ENCODE measurements at places on chromosomes 4 and X.

DNA sequence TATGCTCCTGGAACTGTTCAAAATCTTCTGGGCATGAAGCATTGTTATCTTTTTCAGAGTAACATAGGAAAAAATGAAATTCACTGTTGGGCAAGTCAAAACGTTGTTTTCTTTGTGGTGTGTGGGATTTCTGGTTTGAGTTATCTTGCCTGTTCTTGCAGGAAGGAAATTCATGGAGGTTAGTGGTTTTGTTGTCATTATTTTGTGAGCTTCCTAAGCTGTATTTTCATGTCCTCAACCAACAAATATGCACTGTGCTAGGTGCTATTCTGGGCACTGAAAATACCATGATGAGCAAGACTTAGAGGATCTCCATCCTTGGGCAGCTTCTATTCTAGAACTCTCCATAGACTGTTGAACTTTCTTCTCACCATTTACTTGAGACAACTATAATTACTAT is 16.9 kb downstream of the SPINK2 start:
- no peak for DNase-seq

DNA sequence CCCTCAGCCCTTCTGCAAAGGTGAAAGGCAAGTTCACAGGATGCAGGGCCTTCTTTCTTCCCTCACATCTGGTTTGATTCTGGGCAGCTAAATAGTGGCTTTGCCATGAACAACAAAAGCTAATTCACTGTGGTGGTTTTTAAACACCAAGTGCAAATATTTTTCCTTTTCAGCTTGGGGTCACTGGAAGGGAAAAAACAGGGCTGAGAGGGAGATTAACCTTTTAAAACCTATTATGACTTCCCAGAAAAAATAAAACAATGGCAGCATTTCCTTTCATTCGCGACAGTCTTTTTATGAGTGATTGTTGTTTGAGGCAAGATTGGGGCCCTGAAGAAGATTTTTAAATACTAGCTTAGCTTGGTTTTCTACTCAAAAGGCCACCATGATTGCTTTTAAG is 103.7 kb upstream of the SCML1 start:
- no peak for DNase-seq

GRCh38 chrX:23821847-23822246 is 38.9 kb downstream of the SAT1 start:
- no peak for DNase-seq

- DNase-seq: no peak
These were observed 31.9 kb downstream of the JADE1 start for GRCh38 chr4:128841402-128841801.

DNA sequence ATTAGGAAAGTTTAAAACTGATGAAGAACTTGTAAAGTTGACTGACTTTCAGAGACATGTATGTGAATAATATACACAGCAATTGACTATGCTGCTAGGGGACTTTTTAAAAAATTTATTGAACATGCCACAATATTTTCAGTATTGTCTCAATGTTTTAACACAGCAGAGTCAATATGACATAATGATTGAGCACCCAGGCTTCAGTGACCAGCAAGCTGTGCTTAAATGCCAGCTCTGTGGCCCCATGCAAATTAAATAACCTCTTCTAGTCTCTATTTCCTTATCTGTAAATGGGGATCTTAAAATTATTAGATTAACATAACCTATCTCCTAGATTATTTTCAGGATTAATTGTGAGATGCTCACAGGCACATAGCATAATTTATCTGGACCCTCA is 56.8 kb upstream of the TXK start:
- DNase-seq: no peak

Data from activated T-cell treated with anti-CD3 and anti-CD28 coated beads, Interleukin-2, amount 50 U/mL, for 72 hours (primary cell).